ENCODE measurements at places on chromosomes 7 and 10.
A peak's percentile ranks its signal among the peaks of the same experiment; 100 is the strongest.

DNA sequence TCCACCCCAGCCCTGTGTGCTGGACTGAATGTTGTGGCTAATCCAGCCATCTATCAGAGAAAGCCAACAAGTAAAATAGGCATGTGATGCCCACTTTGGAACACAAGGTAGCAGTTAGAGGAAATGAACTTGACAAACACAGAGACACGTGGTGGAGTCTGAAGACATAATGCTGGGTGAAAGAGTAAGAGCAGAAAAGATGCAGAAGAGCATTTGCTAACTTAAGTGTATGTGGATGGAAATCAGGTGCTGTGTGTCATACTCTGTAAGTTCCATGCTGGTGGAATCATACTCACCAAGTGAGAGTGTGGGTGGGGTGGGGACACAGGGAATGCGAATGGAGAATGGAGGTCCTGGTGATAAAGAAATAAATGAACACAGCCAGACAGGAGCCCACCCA lies 22.8 kb downstream of the WDFY4 start:
- no peak for DNase-seq

DNA sequence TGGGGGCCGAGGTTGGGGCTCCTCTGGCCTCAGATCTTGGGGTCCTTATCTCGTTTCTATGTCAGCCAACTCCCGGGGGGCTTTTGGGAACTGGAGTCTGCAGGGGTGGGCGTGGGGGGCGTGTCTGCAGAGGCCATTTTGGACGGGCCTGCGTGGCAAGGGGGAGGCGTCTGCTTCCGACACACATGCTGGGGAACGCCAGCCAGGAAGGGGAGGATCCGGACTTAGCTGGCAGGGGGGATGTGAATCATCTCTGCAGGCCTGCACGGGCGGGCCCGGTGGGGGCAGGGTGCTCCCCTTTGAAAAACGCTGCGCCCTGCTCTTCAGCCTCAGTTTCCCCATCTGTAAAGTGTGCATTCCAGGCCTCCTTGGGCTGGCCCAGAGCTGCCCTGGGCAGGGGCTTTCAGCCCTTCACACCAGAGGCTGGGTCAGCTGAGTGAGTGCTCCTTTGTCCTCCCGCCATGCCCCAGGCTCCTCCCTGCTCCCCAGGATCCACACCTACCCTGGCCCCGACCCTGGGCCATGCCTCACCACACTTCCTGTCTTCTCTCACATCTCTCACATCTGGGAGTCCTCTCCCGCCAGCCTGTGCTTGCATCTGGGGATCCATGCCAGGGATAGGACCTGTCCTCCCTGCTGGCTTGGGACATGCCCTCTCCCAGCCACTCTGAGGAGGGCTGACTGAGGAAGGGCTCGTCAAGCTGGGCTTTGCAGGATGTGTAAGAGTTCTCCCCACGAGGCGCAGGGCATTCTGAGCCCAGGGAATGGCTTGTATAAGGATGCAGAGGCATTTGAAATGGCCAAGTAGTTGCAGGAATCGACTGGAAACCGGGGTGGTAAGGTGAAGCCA lies 172.6 kb upstream of the TNRC18 start:
- peak; percentile 92 for DNase-seq

DNA sequence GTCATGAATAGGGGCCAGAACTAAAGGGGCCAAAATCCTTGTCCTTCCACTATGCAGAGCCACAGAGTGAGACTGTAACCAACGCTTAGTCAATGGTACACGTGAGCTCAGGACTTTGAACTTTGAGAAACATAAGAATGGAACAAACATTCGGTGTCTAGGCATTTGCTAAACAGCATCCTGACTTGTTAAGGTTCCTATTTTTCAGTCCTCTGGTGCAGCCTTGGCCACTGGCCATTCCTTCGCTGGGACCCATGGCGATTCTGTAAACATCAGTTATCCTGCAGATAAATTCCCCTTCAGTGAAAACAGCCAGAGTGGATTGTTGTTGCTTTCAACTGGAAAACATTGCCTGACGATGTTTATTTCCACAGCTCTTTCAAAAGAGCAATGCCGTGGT lies 266.8 kb downstream of the SORCS1 start:
- DNase-seq, result peak; percentile 37

- DNase-seq, result no peak
These were observed 51.0 kb downstream of the ZNF777 start for GRCh38 chr7:149409895-149410294.

Data from testis (tissue), 5 donors.